ENCODE measurements at places on chromosomes 13 and 19.

- no peak for DNase-seq
Measured at GRCh38 chr19:5131031-5131505, 162.2 kb downstream of the KDM4B start.

- DNase-seq = no peak
Measured at GRCh38 chr13:44748439-44748838, 172.3 kb upstream of the TSC22D1 start.

GRCh38 chr19:18322318-18322758 lies 538 bp downstream of the LSM4 start:
- DNase-seq = no peak

DNA sequence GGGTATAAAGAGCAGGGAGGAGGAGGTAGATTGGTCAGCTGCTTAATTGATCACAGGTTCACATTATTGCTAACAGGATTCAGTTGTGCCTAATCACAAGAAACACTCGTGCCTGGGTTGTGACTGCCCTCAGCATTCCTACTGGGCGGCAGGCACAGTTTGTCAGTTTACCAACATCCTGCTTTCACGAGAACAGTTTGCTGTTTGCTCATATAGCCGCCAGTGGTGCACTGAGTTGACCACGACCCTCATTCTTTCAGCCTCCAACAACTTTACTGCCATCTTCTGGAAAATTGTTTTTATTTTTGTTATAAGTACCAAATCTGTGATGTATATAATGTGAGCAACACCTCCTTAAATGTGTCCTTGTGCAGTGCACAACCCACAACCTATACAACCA lies 16.2 kb upstream of the IFT88 start:
- no peak for DNase-seq

GRCh38 chr19:55369653-55370304 lies 484 bp downstream of the IL11 start:
- DNase-seq = no peak

- no peak for DNase-seq
Measured at GRCh38 chr13:74761801-74762757, 627.9 kb upstream of the KLF12 start.

GRCh38 chr13:75829830-75830229 lies 193.7 kb downstream of the LMO7 start:
- DNase-seq = no peak

DNA sequence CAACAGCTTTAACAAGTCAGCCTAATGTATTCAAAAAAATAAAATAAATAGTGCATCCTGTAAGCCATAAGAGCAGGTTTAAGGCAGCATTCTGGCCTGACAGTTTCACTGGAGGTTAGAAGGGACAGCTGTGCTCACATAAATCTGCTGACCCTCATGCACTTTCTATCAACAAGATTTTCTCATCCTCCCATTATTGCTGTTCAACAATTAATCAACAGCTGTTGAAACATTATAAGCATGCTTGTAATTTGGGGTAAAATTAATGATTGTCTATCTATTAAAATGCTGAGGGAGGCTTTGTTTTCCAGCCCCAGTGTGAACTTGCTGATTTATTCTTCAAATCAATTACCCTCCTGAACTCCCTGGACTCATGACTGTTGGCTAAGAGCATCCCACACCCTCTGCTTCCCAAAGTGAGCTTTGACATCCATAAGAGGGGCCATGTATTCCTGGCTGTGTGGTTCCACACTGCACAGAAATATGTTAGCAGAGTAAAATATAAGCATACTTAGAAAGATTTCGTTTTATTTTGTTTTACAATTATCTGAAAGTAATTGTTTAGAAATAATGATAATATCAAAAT lies 492.4 kb downstream of the EFNB2 start:
- DNase-seq = no peak

GRCh38 chr13:26378116-26378515 lies 124.2 kb downstream of the CDK8 start:
- DNase-seq = no peak

GRCh38 chr13:45199711-45200110 lies 1.1 kb downstream of the KCTD4 start:
- no peak for DNase-seq

DNA sequence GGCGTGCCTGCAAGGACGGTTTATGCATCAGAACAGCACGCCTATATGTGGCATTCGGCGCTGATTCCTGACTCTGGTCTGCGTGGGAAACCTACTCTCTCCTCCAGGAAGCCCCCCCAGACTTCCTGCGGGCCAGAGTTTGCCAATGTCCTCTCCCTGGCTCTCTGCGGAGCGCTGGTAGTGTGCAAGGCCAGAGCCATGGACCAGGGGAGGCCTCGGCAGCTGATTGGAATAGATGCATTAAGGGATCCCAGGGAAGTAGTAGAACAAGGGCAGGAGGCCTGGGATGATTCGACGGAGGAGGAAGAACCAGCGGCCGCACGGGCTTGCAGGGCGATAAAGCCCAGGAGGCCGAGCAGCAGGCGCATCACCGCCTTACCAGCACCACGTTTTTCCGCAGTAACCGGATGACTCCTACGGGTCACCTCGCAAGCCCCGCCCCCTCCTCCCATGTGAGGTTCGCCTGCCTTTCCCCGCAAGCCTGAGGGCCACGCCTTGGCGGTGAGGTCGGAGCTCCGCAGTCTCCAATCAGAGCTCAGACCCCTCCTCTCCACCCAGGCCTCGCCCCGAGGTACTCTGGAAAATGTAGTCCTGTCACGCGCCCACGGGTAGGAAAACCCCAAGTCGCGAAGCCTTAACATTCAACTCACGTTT lies 5.0 kb downstream of the CLEC11A start:
- DNase-seq = no peak

DNA sequence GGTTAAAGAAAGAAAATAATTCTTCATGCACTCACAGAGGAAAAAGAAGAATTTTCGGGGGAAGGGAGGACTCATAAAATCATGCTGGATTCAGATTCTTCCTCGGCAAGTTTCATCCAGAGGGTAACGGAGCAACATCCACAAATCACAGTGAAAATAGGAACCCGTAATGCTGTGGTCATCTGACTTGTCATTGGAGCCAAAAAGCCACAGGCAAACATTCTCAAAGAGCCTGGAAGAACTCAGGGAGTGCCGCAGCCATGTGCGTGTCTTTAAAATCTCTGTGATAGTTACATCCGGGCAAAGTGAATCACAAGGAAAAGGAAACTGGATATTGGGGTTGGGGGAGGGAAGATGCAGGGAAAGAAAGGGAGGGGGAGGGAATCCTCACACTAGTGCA lies 33.0 kb upstream of the VSTM2B start:
- no peak for DNase-seq

- no peak for DNase-seq
Measured at GRCh38 chr13:103556681-103557080, 490.5 kb upstream of the SLC10A2 start.

DNA sequence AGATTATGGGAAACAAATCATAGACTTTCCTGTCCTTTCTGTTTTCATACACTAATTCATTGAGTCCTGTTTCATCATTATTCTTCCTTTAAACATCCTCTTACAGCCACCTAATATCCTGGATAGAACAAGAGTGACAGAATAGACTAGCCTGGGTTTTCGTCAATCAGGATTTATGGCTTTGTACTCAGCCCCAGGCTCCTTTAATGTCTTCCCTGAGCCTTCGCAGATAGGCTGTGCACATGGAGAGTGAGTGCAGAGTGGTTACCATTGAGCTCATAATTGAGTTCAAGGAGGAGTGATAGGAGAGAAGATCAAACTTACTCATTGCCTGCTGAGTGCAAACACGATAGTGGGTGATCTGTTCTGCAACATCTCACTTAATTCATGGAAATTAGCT lies 304.9 kb downstream of the TDRD3 start:
- DNase-seq = no peak

DNA sequence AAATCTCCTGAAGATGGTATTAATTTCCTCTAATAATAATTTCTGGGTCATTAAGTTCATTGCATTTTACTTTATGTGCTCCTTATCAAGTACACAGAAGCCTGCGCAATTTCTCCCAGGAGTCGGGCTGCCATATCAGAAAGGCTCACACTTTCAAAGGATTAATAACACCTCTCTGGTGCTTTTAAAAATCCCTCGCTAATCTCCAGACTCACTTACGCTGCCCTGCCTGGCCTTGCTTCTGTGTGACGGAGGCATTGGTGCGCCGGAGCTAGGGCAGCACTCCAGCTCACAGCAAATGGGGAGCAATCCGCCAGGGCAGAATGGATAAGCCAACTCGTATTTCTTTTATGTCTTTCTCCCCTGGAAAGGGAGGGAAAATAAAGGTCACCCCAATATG lies 300.8 kb downstream of the EFNB2 start:
- no peak for DNase-seq

GRCh38 chr13:41056194-41056593 lies 5.1 kb upstream of the WBP4 start:
- no peak for DNase-seq

DNA sequence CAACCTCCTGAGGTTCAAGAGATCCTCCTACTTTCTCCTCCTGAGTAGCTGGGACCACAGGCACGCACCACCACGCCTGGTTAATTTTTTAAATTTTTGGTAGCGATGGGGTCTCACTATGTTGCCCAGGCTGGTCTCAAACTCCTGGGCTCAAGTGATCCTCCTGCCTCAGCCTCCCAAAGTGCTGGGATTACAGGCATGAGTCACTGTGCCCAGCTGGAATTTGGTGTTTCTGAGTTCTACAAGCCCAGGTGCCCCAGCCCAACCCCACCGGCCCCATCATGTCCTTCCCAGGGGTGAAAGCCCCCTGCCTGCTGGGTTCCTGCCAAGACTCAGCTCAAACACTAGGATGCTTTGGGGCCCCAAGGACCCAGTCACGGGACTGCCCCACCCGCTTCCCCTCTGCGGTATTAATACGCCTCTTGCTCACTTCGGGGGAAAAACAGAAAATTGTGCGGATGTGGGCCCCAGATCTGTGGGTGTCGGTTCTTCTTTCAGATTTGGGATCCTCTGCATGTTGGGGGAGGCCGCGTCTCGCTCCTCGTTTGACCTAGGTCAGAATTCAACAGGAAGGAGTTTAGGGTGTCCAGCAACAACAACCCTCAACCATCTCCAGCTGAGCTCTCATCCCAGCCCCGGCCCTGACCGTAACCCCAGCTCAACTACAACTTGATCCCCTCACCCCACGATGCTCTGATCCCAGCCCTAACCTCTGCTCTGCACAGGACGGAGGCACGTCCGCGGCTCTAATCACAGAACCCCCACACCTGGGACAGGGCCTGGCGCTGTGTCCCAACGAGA lies 3.7 kb upstream of the FCER2 start:
- DNase-seq = no peak

DNA sequence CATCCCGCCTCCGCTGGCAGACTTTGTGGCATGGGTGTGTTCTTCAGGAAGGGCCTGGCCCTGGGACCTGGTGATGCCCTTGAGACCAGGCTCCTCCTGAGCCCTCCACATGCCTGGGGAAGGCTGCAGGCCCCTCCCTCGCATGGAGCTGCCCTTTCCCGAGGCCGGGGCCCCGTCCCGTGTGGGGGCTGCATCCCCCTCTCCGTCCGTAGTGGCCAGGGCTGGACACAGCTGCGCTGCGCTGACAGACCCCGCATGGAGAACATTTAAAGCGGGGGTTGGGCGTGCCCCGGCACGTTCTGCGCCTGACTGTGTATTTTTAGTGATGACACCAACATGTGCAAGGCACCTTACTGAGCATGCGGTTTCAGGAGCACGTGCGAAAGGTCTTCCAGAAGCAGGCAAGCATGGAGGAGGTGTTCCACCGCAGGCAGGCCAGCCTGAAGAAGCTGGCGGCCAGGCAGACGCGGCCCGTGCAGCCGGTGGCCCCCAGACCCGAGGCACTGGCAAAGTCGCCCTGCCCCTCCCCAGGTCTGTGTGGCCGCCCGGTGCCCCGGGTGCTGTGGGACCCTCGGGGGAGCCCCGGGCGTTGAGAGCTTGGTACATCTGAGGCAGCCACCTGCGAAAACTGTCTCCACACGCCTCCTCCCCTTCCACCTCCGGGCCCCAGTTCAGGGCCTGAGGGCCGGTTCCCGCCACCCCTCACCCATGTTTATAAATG lies 28.8 kb upstream of the F7 start:
- DNase-seq = no peak

- DNase-seq = no peak
Measured at GRCh38 chr13:43797869-43798268, 11.1 kb upstream of the ENOX1 start.

GRCh38 chr13:84823528-84823927 lies 941.3 kb upstream of the SLITRK1 start:
- no peak for DNase-seq

- DNase-seq = no peak
Measured at GRCh38 chr13:105196052-105196451, 1339.4 kb downstream of the EFNB2 start.

DNA sequence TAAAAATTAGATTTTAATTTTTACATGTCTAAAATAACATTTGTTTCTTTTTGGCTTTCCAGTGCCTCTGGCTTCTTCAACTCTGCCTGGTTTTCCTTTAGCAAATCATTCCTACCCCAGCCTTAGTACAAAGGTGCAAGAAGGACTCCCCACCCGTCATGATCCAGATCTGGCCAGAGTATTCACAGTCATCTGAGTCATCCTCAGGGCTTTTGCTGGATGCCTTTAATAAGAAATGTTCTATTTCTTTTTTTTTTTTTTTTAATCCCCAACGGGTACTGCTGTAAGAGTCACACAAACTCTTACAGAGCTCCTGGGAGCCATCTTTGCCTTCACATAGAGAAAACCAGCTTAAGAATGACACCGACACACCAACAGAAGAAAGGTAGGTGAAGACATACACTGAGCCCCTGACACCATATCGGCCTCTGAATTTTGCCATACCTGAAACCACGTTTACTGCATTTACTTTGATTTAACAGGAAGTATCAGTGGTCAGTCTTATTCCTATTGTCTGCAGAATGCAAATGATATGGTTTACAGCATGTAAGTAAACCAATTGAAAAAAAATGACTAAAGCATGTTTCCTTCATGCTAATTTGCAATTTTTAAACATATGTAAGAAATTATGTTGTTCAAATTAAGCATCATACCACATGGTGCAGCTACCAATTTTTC lies 184.4 kb downstream of the NALCN start:
- DNase-seq = no peak

- DNase-seq = no peak
Measured at GRCh38 chr19:56934438-56935090, 94.0 kb upstream of the PEG3 start.

- DNase-seq = no peak
Measured at GRCh38 chr19:5893907-5894703, 9.5 kb downstream of the NDUFA11 start.

Measured in HCT116 (cell line).